Fibroblast of skin of back (primary cell): ENCODE measurements at places on chromosomes 6 and 20.

DNA sequence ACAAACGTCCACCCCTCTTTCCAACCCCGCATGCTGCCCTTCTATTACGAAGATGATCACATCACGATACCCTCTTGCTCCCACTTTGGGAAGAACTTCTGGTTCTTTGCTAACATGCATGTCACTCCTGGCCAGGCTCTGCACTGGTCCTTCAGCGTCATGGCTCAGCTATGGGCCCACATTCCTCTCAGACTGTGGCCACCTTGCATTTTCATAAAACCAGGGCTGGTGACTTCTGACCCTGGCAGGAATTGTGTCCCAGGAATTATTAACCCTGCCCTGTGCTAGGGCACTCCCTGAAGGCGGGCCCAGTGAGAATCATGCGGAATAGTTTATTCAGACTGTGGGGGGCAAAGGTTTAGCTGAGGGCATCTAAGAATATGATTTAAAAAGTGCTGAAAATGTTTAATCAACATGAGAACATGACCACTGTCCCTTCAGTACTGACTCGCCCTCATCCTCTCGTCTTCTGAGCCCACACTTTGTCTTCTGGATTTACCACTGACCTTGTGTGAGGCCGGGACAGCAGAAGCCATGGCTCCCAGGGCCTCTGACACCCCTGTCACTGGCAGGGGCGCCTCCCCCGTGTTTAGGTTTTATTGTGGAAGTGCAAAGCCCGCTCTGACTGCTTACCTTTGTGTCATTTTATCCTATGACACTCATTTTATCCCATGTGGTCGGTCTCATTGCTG, 38.1 kb upstream of the THBS2 start:
- peak; percentile 21 for DNase-seq

DNA sequence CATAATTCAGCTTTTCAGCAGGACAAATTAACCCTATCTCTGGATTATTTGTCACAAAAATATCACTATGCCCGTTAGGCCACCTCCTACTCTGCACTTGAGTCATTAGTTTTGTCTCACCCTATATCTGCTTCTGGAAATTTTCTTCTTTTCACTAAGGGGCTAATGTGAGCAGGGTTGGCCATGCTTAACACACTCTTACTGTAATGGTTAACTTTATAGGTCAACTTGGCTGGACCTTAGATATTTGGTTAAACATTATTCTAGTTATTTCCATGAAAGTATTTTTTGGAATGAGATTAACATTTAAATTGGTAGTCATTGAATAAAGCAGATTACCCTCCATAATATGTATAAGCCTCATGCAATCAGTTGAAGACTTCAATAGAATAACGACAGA, 394.6 kb upstream of the PTCHD4 start:
- DNase-seq: no peak

GRCh38 chr6:149127212-149127611, 190.3 kb upstream of the TAB2 start:
- peak; percentile 69 for DNase-seq

DNA sequence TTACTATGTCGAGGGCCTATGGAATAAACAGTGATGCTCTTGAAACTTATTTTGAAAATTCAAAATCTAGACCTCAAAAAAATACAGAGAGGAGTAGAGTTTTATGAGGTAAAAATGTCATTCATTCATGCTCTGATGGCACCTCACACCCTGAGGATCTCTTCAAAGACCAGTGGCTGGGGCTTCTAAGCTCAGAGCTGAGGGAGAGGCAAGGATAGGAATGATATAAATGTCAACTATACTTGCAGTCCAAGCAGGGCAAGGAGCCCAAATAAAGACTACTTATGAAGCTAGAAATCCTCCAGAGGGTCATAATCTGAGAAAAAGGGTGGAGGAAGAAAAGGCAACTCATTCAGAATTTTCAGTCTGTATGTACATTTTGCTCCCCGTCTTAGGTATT, 136.7 kb upstream of the CARMIL1 start:
- no peak for DNase-seq
